ENCODE measurements at places on chromosomes 4 and X. TPM values are rescaled to one million over a fixed set of nuclear protein-coding genes. Genes with fewer than 3 reads are reported as not detected.

PF4V1 gene
- total RNA-seq, result not detected

- H3K4me1 ChIP-seq, result no peaks in the 10 kb centered on the region
- H3K27ac ChIP-seq, result no peak overlapping the region
- no peak overlapping the region for H3K4me3 ChIP-seq
- H3K36me3 ChIP-seq, result no peaks in the 10 kb centered on the region
- no peak for DNase-seq
- H3K27me3 ChIP-seq, result no peaks in the 10 kb centered on the region
These were observed 100.2 kb downstream of the SCD5 start for GRCh38 chr4:82698412-82698811.

DNA sequence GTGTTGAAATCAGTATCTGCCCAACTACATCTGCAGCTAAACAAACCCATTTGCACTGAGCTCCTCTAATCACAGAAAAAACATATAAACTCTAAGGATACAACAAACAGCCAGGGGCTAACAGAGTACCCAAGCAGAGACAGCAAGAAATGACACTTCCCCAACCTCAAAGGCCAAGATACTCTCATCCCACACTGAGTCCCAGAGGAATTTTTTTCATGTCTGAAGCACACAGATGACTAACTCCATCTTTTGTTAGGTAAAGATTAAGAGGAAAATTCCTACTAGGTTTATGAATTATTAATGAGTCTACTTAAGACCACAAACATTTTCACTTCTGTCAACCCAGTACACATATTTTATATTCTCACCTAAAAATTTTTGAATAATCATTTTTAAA is 31.6 kb downstream of the SEPSECS start:
- no peaks in the 10 kb centered on the region for H3K27me3 ChIP-seq
- H3K4me1 ChIP-seq, result no peaks in the 10 kb centered on the region
- no peak for DNase-seq

DNA sequence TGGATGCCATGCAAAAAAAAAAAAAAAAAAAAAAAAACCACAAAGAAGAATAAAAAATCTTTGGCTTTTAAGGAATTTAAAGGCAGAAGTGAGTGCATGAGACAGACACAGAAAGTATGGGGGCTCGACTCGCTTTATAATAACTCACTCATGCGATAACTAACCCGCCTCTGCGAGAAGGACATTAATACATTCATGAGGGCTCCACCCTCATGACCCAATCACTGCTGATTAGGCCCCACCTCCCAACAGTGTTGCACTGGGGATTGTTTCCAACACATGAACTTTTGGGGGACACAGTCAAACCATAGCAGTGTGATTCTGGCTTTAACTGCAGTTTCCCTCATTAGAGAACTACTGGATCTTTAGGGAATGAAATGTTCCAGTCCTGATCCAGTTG is 78.1 kb downstream of the QDPR start:
- H3K36me3 ChIP-seq, result no peaks in the 10 kb centered on the region
- H3K4me3 ChIP-seq, result no peak overlapping the region
- no peak overlapping the region for H3K27ac ChIP-seq
- H3K27me3 ChIP-seq, result no peaks in the 10 kb centered on the region
- DNase-seq, result no peak

PARM1 gene
- total RNA-seq, result 280 TPM

SSX1 gene
- total RNA-seq, result 0.32 TPM

DNA sequence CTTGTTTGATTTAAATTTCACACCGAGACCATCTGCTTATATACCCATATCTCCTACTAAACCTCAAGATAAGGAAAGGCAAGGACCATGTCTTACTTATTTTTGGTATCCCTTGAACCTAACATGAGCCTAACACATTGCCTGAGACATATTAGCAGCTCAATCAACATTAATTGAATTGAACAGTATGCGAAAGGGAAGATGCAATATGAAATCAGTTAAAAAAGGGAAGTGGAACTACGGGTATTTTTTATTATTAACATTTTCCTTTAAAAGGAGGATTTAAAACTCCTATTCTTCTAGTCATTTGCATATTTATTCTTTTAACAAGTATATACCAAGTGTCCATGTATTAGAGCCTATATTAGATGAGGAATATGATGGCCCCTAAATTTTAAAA is 197.0 kb downstream of the CAMK2D start:
- H3K27me3 ChIP-seq, result no peaks in the 10 kb centered on the region
- no peak overlapping the region for H3K27ac ChIP-seq
- no peak overlapping the region for H3K4me3 ChIP-seq
- no peaks in the 10 kb centered on the region for H3K36me3 ChIP-seq
- no peak for DNase-seq

FAM53A gene
- total RNA-seq, result 1.5 TPM

GRCh38 chrX:110114260-110114776 is 111.4 kb downstream of the TMEM164 start:
- H3K36me3 ChIP-seq, result no peaks in the 10 kb centered on the region
- H3K4me1 ChIP-seq, result no peaks in the 10 kb centered on the region

DNA sequence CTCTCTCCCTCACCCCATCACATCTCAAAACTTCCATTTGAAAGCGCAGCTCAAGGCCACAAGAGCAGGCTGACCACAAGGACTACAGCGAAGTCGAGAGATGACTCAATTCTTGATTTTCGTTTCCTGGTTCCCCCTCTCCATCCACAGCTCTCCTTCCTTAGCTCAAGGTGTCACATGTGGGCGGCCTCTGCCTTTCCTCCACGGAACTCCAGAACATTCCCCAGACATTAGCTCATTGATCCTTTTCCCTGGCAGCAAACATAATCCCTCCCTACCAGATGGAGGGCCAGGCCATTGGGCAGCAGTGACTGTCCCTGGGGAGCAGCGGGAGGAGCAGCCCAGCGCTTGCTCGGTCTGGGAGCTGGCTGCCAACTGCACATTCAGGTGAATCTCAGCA is 56.3 kb downstream of the CCDC149 start:
- no peaks in the 10 kb centered on the region for H3K27me3 ChIP-seq
- H3K27ac ChIP-seq, result no peak overlapping the region
- no peaks in the 10 kb centered on the region for H3K4me1 ChIP-seq
- H3K4me3 ChIP-seq, result no peak overlapping the region
- no peaks in the 10 kb centered on the region for H3K36me3 ChIP-seq

DNA sequence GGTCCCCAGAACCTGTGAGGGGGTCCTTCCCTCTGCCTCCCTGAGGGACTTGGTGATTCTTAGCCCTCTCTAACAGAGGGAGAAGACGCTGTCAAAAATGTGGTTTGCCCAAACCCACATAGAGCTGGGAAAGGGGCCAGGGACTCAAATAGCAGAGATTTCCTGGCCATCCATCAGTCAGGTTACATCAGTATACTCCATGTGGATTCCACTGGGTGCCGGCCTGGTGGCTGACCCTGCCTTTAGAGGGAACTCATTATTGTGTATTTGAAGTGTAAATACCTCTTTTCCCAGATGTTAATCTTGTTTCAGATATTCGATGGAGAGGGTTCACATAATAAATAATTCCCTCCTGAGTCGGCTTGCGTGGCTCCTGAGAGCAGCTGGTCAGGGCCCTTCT is 130.3 kb downstream of the TBL1X start:
- no peak overlapping the region for H3K27ac ChIP-seq
- DNase-seq, result no peak
- no peaks in the 10 kb centered on the region for H3K27me3 ChIP-seq
- no peak overlapping the region for H3K4me3 ChIP-seq
- no peaks in the 10 kb centered on the region for H3K4me1 ChIP-seq
- H3K36me3 ChIP-seq, result no peaks in the 10 kb centered on the region

- H3K4me1 ChIP-seq, result no peaks in the 10 kb centered on the region
- no peaks in the 10 kb centered on the region for H3K27me3 ChIP-seq
- DNase-seq, result peak; percentile 30
- no peaks in the 10 kb centered on the region for H3K36me3 ChIP-seq
- H3K27ac ChIP-seq, result peak overlapping the region; percentile 87
- peak overlapping the region; percentile 57 for H3K4me3 ChIP-seq
These were observed 402 bp upstream of the UPRT start for GRCh38 chrX:75273483-75273882.

Data from colonic mucosa (tissue), 4 donors.